Hepatocyte (in vitro differentiated cells): ENCODE measurements at places on chromosomes 4 and X. TPM values are rescaled to one million over a fixed set of nuclear protein-coding genes. Genes with fewer than 3 reads are reported as not detected.
A peak's percentile ranks its signal among the peaks of the same experiment; 100 is the strongest.

DNA sequence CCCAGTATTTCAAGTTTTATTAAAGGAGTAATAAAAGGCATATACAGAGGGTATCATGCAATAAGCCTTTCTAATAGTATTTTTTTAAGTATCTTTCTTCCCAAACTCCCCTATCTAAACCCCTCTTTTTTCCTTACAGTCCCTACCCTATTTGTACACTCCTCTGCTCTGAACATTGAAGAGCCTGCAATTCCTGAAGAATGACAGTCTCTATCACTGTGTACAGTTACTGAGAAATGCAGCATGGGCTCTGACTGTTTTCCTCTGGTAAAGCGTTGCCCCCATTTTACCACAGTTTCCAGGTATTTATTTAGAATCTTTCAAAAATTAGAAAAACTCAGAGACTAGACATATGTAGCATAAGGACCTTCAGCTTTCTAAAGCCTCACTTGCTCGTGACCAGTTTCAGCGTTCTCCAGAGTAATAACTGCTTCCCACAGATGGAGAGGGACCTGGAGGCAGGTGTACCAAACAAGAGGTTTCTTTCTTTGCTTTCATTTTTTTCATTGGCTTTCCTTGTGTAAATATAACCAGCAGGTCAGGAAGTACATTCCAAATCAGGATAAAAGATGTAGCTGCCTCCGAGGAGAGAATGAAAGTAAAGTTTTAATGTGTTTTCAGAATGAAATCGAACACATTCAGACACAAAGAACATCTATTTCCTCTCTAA is 230.8 kb downstream of the CFAP299 start:
- no peaks in the 10 kb centered on the region for H3K4me1 ChIP-seq
- no peaks in the 10 kb centered on the region for H3K27me3 ChIP-seq
- no peak overlapping the region for H3K4me3 ChIP-seq
- no peak overlapping the region for H3K27ac ChIP-seq
- no peak for DNase-seq

GRCh38 chr4:102799816-102800215 is 27.5 kb downstream of the UBE2D3 start:
- peaks cover 11% of the 10 kb centered on the region for H3K36me3 ChIP-seq
- H3K27ac ChIP-seq = no peak overlapping the region
- H3K4me1 ChIP-seq = no peaks in the 10 kb centered on the region
- H3K4me3 ChIP-seq = no peak overlapping the region
- H3K27me3 ChIP-seq = no peaks in the 10 kb centered on the region

DNA sequence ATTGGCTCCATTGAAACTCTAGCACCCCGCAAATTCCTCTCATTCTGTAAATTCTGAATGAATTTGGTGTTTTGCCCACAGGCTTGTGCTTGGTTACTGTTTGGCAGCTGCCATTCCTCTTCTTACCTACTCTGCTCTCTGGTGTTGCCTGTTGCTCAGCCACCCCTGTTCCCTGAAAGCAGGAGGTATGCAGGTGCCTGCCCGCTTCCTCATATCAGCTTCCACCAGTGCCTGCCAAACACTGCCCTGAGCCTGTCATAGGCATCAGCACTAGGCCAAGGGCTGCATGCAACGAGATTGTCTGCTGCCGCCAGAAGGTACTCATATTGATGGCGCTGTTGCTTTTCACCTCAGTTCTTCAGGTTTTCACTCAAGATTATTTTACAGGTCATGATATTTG is 978.1 kb downstream of the C4orf33 start:
- H3K27me3 ChIP-seq = no peaks in the 10 kb centered on the region
- no peak overlapping the region for H3K4me3 ChIP-seq
- H3K4me1 ChIP-seq = peaks cover 8% of the 10 kb centered on the region

DNA sequence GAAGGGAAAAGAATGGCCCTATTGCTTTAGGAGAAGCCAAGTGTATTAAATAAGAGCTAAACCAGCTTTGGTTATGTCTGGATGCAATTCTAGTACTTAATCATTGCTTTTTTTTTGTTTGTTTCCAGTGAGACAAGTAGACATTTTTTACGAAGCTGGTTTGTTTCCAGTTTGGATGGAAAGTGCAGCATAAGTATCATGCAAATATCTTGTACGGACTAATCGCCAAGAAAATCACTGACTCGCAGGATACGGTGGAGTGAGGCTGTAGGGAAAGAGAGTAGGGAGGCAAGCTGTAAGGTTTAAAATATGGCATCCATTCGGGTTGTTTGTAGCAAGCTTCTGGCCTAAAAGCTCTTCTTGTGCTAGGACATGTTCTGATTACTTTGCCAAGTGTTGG is 64.8 kb downstream of the HPGD start:
- peaks cover 19% of the 10 kb centered on the region for H3K4me1 ChIP-seq
- DNase-seq = peak; percentile 23
- no peaks in the 10 kb centered on the region for H3K27me3 ChIP-seq

DNA sequence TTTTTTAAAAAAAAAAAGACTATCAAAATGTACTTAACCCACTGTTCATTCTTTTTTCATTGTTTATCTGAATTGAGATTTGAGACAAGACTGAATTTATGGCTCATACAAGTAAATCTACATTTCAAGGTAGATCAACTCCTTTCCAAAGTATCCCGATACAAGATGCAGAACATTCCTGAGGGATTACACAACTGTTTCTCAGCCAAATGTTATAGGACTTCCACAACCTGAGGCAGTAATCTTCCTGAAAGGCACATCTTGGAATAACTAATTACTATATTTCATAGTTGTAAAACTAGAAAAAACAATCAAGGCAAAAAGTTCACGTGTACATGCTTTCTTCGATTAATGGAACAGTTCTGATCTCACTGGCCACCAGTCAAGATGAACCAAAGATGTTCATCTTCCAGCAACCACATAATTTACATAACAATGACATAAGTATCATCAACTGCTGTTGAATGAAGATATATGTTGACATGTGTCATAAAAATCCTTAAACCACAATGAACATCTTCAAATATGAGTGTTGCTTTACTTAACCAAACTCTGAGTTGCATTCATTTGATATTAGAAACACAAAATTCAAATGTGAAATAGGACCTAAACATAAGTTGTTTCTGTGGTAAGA is 225.2 kb upstream of the DKK2 start:
- DNase-seq = no peak
- H3K27me3 ChIP-seq = no peaks in the 10 kb centered on the region
- H3K27ac ChIP-seq = no peak overlapping the region

DNA sequence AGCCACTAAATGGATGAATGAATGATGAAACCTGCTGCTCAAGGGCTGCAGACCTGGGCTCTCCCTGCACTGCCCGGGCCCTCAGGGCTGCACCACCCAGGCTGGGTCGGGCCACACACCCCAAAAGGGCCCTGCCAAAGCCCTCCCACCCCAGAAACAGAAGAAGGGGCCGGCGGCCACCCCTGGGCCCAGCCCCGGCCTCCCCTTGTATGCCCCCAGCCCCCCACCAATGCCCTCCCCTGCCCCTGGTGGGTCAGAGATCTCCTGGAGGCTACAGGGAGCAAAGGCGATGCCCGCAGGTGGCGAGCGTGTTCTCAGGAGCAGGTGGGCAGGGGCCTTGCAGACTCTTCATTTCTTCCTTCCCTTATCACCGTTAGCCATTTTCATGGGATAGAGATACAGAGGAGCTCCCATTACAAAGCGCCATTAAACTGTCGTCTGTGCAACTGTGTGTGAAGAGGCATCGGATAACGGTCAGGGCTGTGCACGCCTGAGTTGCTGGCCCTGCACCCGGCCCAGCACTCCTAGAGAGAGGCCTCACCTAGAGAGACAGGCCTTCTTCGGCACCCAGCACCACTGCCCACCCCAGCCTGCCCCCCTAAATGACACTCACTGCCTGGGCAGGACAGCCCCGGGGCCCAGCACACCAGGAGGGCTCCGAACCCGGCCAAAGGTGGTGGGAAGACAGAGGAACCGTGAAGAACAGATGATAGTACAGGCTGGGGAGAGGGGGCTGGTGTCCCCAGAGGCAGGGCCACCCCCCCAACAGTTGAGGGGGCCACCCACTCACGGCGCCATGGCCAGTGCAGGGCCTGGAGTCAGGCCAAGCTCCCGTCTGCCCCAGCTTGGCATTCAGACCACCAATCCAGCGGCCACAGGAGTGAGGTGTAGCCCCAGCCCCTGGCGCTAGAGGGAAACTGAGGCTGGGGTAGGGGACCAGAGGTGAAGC is 133.7 kb downstream of the FAM53A start:
- no peak overlapping the region for H3K4me3 ChIP-seq
- H3K4me1 ChIP-seq = no peaks in the 10 kb centered on the region
- H3K27me3 ChIP-seq = no peaks in the 10 kb centered on the region
- no peak overlapping the region for H3K27ac ChIP-seq
- H3K36me3 ChIP-seq = no peaks in the 10 kb centered on the region
- no peak for DNase-seq

- H3K36me3 ChIP-seq = no peaks in the 10 kb centered on the region
- no peak overlapping the region for H3K27ac ChIP-seq
- no peaks in the 10 kb centered on the region for H3K4me1 ChIP-seq
- no peak overlapping the region for H3K4me3 ChIP-seq
- DNase-seq = no peak
- H3K27me3 ChIP-seq = no peaks in the 10 kb centered on the region
Measured at GRCh38 chr4:142901166-142901662, 55.1 kb upstream of the INPP4B start.

SLC26A1 gene
- 11.9 and 12.6 TPM in 2 replicates for total RNA-seq

SSX4B gene
- total RNA-seq = not detected in 2 replicates
